A673 (cell line): ENCODE measurements at places on chromosomes 3 and 15. TPM values are rescaled to one million over a fixed set of nuclear protein-coding genes. Genes with fewer than 3 reads are reported as not detected.
A peak's percentile ranks its signal among the peaks of the same experiment; 100 is the strongest.

GRCh38 chr3:194767446-194768207 lies 81.9 kb downstream of the FAM43A start:
- no peak for DNase-seq

DNA sequence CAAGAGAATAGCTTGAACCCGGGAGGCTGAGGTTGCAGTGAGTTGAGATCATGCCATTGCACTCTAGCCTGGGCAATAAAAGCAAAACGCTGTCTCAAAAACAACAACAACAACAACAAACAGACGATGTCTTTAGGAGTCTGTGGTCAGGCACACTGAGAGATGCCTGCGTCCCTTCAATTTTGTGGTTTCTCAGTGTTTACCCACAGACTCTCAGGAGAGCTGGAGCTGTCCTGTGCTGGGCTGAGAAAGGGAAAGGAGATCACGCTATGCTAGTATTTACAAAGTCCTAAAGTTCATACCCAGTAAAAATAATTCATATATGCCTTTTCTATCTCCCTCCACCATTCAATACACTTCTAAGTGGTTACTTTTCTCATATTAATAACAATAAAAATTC lies 6.3 kb downstream of the LAMP3 start:
- no peak for DNase-seq

GRCh38 chr3:116030131-116030850 lies 407.0 kb downstream of the GAP43 start:
- DNase-seq = no peak

Gene PRICKLE2
- total RNA-seq = 0.04 TPM in 1 of 2 replicates, not detected in the other

DNA sequence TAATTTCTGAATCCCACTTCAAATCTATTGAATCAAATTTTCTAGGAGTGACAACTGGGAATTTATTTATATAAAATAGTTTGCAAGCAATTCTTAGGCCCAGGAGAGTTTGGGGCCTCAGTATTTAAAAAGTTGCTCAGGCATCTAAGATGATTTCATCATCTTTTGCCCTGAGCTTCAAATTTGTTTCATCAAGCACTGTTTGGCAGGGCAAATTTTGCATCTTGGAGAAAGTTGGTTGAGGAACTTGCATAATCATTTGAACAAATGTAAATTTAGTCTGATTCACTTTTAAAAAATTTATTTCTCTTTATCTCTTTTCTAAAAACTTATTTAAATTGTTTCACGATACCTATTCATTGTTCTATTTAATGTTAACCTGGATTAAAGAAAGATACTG lies 702.8 kb downstream of the SI start:
- DNase-seq = no peak

DNA sequence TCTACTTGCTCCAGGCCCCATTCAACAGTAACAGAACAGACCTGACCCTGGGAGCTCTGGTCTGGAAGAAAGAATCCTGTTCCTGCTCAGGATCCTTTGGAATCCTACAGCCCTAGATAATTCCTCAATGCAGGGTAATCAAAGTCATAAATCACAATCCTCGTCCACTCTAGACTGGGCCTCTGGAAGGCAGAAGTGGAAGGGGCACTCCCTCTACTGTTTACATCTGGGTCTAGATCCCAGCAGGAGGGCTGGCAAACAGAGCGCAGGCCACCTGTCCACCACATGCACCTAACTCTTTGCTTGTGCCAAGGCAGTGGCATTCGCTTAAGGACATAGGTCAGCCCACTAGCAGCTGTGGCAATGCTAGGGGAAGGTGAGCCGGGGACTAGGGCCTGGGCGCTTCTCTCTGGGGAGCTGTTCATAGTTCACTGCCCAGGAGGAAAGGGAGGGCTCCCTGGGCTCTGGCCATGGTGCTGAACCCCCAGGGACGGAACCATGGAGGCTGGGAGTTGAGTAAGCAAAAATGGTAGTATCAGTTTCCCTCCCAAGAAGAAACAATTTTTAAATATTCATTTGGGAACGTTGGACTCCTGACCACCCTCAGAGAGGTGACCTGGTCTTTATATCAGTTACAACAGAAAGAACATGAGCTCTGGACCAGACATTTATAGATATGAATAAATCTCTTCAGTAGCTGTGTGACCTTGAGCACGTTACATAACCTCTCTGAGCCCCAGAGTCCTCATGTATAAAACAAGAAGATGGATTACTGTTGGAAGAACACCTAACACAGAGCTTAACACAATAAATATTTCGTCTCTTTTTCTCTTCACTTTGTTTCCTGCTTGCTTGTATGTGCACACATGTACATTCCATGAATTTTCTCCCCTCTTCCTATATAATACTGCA lies 90.2 kb downstream of the NTRK3 start:
- DNase-seq = peak; percentile 10

Gene PPP1R14D
- total RNA-seq = not detected in 2 replicates

Gene SATB1
- 5.2 and 5.9 TPM in 2 replicates for total RNA-seq

Gene CCDC80
- total RNA-seq = 4.6 and 4.7 TPM in 2 replicates

DNA sequence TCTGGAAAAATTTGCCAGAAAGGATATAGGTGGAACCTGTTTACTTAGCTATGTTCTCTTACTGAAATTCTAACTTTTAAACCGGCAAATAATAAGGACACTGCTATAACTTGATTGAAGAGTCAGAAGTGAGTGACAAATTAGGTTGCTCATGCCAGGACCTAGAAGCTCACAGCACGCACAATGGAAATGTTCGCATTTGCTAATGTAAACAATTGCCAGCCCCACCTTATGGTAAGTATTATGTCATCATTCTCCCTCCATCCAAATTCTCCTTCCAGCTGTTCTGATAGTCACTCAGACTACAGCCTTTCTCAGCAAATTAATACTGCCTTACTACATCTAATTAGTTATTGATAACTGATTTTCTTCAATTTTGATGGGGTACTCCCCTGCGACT lies 4.8 kb upstream of the STXBP5L start:
- DNase-seq = no peak

DNA sequence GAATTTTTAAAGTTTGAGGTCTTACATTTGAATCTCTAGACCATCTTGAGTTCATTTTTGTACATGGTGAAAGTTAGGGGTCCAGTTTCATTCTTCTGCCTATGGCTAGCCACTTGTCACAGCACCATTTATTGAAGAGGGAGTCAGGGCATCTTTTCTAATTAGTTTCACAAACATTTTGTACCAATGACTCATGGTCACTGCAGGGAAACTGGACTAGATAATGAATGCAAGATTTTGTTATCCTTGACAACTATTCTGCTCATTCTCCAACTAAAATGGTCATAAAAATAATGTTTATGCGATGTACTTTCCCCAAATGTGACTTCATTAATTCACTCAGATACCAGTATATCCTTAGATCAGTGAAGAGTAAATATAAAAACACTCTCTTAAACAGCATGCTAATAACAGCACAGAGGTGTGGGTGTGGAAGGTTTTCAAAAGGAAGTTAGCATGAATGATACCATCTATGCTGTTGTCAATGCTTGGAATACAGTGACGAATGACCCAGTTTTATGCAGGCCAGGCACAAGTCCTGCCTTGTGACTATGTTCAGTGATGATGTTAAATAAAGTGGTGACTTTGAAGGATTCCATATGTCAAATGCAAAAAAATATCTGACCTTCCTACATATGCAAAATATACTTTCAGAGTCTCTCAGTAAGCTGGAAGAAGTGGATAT lies 314.9 kb upstream of the TMCO5A start:
- no peak for DNase-seq
